ENCODE measurements at places on chromosomes 7 and 10. TPM values are rescaled to one million over a fixed set of nuclear protein-coding genes. Genes with fewer than 3 reads are reported as not detected.

GRCh38 chr7:155745737-155746136 lies 66.5 kb downstream of the SHH start:
- no peak for DNase-seq

DNA sequence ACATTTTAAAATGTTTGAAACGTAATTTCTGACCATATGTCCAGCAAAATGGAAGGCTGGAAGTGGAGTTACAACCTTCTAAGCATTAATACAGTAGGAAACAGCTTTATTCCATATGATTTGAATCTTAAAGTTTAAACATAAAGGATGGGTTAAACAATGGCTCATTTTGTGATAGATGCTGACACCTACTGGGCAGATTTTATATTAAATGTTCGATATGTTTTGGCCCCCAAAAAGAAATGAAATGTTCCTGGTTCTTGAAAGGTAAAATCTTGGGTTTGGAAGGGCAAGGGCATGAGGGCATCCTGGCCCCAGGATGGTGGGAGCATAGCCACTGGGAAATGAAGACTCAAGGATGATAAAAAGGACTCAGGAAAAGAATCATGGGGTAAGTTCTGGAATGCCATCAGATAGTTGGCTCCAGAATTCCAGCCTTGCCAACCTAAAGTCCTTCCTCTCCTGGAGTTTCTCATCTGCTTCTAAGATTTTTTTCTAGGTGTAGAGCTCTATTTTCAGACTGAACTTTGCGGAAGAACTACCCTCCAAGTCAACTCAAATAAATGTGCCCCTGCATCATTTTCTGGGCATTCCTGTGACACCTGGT lies 34.6 kb upstream of the SLC35G1 start:
- DNase-seq: peak; percentile 18

DNA sequence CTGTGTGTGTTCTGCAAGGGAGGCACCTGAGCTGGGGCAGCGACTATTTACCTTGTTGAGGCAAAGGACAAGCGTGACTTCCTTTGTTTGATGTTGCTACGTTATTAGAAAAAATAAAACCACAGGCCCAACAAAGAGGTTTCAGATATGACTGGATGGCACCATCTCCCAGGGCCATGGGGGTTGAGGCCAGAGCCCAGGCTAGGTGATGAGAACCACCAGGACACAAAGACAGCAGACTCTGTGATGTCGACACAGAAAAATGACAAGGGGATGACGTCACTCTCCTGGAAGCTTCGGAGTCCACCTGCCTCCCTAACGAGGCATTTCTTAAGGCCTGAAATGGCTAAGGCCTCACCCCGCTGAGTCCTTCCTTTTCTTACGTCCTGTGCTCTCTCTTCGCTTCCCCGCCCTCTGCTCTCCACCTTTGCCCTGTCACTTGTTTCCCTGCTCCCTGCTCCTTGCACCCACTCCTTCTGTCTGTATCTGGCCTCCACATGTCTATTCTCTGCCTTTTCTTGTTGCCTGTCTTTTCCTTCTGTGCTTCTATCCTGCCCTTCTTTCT lies 83.0 kb upstream of the ADRB1 start:
- peak; percentile 33 for DNase-seq

Gene OR2A42
- total RNA-seq: 0.10 TPM

Gene PNLIP
- not detected for total RNA-seq

GRCh38 chr7:140981951-140982350 lies 32.8 kb downstream of the MRPS33 start:
- DNase-seq: no peak

DNA sequence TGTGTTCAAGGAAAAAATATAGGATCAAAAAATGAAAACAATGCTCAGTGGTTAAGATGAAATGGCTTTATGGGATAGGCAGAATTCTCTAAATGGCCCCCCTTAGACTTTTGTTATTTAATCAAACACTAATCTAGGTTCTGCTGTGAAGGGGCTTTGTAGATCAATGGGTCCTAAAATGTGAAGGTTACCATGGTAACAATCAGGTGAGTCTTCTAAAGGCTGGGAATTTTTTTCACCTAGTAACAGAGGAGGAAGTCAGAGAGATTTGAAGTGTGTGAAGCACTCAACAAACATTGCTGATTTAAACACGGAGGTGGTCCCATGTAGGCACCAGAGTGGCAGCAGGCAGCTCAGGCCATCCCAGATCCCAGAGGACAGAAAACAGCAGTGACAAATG lies 11.1 kb downstream of the OR2A14 start:
- no peak for DNase-seq

Gene HOXA2
- total RNA-seq: not detected

GRCh38 chr10:97479939-97480338 lies 18.3 kb downstream of the MMS19 start:
- no peak for DNase-seq

- no peak for DNase-seq
Measured at GRCh38 chr7:72080865-72081510, 331.1 kb downstream of the CALN1 start.

DNA sequence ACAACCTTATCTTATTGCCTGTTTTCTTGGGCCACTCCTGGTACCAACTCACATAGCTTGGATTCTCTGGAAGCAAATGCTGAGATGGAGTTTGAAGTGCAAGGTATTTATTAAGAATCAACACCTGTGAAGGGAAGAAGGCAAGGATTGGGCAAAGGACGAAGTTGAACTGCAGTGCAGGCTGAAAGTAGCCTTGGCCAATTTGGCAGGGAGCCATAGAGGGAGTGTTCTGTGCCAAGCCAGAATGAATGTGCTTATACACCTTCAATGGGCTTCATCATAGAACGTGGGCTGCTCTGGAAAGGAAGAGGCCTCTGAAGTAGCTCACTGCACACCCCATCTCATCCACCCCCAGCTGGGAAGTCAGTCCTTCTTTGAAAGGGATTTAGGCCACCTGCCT lies 79.8 kb upstream of the IFRD1 start:
- DNase-seq: no peak

Gene AKR1B15
- not detected for total RNA-seq

Gene ZNF467
- 0.32 TPM for total RNA-seq

DNA sequence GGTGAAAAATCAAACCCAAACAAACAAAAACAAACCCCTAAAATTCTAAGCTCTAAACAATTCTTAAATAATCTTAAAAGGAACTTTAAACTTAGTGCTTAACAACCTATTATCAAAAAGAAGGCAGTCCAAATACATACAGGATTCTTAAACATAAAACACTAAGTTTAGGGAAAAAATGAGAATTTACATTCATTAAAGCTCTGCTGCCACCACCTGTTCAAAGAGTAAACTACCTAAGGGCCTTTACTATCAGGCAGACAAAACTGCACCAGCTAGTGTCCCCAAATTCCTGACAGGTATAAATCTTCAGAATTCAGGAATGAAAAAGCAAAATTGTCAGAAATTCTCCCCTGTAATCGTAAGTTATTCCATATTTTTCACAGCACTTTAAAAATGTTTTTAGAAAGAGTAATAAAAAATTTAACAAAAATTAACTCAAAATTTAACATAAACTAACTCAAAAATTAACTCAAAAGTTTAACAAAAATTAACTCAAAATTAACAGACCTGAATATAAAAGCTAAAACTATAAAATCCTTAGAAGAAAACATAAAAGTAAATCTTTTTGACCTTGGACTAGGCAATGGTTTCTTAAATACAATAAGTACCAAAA lies 55.1 kb downstream of the PDZD8 start:
- DNase-seq: peak; percentile 21

Gene MRPS16
- total RNA-seq: 49.6 TPM

GRCh38 chr10:122165484-122166276 lies 105.4 kb upstream of the BTBD16 start:
- DNase-seq: no peak

Measured in B cell (primary cell).